ENCODE measurements at places on chromosomes 11 and 22.

DNA sequence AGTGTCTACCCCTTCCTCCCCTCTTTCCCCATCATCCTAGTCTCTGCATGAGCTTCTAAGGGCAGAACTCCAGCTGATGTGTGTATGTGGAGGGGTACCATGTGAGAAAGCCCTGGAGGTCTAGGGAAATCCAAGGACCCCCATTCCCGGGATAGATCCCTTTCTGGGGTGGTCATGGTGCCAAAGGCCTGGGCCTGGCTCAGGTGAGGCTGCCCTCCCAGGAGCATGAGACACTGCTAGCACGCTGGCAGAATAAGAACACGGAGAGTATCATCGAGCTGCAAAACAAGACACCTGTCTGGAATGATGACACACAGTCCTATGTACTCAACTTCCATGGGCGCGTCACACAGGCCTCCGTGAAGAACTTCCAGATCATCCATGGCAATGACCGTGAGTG, 19.6 kb downstream of the TUB start:
- DNase-seq, result no peak

DNA sequence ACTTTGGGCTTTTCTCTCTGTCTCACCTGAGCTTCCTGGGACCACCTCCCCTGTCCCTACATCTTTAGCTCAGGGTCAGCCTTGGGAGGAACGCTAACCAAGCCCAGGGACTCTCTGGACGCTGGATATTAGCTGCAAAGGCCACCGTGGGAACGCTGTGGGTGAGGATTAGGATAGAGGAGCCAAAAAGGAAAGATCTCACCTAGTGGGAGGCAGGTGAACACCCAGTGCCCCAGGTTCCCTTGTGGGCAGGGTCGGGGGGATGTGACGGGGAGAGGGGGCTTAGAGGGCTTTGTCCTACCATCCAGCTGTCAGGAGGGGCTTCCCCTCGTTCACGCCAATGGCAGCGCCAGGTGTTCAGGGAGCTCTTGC, 50.2 kb downstream of the LINC01488 start:
- no peak for DNase-seq

DNA sequence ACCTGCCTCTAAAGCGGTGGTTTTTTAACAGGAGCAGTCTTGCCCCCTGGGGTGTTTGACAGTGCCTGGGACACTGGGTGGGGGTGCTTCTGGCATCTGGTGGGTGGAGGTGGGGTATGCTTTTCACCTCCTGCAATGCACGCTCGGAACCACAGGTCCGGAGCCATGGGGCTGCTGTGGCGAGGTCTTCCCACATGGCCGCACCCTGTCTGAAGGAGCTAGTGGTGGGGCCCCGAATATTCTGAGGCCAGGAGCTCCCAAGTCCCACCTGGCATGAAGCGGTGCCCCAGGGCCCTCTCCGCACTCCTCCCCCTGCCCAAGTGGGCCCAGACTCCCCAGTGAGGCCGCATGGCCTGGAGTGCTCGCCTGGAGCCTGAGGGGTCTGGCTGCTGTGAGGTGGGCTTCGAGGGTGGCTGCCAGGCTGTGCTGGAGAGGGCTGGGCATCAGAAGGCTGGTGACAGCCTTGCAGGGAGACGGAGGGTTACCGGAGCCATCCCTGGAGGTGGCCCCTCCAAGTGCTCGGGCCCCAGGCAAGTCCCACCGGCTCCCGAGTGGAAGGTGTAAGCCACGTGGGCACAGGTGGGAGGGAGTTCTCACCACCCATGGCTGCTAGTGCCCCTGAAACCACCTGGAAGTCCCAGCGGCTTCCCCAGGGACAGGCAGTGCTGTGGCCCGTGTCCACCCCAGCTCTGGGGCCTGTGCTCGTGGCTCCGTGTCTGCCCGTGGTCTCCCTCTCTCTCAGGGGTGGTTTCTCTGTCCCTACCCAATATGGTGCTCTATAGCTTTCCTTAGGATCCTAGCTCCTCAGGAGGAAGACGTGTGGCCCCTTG, 15.1 kb downstream of the TBX1 start:
- no peak for DNase-seq

- no peak for DNase-seq
Measured at GRCh38 chr22:32164075-32164860, 5.2 kb upstream of the C22orf42 start.
